ENCODE measurements at places on chromosomes 3 and 15.

DNA sequence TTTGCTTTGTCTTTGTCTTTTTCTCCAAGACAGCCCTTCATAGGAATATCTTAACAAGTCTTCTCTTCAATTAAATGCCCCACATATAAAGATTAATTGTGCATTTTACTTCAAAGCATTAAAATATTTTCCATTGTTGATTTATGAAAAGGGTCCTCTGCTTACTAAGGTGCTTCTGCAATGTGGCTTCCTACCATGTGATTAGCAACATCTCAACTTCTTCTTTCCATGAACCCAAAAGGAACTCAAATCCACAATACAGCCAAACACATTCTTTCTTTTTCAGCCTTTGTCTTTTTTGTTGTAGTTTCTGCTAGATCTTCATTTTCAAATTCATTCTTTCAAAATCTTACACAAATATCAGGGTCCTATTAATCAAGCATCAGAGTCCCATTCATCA lies 309.2 kb downstream of the NSUN3 start:
- no peak for DNase-seq

DNA sequence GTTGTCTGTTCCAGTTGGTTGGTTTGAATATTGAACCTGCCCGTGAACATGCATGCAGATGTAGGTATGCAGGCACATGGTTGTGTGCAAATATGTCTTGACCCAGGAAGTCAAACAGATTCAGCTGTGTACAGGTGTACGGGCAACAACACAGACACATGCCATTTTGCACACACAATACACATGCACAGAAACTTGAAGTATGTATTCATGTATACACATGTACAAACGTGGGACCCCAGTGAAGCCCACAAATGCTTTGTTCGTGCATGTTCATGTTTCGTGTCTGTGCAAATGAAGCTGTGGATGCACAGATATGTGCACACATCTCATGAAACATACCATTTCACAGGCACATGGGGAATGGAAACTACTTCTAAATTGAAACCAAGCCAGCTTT lies 30.7 kb downstream of the IDH3A start:
- DNase-seq: no peak

DNA sequence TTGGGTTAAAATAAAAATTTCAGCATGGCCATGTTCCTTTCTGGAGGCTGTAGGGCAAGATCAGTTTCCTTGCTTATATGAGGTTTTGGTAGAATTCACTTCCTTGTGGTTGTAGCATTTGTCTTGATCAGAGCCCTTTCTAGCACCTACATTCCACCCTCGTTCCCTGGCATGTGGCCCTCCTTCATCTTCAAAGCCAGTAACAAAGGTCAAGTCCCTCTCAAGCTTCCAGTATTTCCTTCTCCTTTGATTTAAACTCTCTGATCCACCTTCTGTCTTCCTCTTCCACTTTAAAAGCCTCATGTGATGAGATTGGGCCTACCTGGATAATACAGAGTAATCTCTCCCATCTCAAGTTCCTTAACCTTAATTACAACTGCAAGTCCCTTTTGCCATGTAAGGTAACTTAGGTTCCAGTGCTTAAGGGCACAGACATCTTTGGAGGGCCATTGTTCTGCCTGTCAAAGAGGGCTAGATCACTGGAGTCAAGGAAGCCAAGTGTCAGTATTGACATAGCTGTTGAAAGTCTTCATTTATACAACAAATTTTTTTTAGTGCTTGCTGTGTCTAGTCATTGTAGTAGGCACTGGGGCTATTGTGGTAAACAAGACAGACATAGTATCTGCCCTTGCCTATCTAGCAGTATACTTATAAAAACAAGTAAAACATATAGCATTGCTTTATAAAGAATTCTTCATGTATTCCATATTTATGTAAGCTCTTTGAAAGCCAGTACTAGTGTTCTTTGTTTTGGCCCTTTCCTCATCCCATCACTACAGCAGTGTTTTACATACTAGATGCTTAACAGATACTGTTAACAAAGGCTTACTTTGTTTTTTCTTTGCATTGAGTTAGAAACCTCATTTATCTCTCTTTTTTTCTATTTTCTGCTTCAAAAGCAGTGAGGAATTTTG lies 40.7 kb downstream of the GLCE start:
- no peak for DNase-seq

DNA sequence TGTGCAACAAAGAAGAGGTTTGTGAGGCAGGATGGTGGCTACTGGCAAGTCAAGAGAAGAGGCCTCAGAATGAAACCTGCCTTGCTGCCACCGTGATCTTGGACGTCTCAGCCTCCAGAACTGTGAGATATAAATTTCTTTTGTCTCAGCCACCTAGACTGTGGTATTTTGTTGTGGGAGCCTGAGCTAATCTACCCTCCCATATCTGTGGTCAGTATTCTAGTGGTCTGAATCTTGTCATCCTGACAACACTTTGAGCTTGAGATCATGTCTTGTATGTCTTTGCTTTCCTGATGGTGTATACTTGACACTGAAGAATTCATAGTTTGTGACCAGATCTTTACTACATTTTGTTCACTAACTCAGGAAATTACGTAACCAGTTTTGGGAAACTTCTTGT lies 240.6 kb upstream of the GOLIM4 start:
- no peak for DNase-seq

DNA sequence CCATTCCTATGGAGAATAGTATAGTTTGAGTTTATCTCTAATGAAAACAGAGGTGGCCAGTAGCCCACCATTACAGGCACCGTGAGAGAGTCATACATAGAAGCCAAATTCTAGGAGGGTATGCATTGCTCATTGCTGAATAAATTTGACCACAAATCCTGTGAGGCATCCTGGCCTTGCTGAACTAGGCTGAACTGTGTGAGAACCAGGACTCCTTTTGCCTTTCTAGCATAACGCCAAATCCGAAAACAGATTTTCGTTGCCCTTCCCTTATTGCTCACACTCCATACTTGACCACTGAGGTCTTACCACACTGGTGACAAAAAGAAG lies 50.4 kb downstream of the SLC2A2 start:
- no peak for DNase-seq

- no peak for DNase-seq
These were observed 264.3 kb upstream of the DNAJC19 start for GRCh38 chr3:181253796-181254195.

- DNase-seq: no peak
These were observed 117.7 kb upstream of the PLCL2 start for GRCh38 chr3:16767006-16767405.

GRCh38 chr3:87173776-87174175 lies 53.3 kb upstream of the CHMP2B start:
- DNase-seq: no peak

GRCh38 chr3:126932188-126932931 lies 50.6 kb upstream of the PLXNA1 start:
- no peak for DNase-seq

GRCh38 chr3:185145511-185145910 lies 7.3 kb downstream of the C3orf70 start:
- no peak for DNase-seq

GRCh38 chr3:190526787-190527762 lies 13.2 kb downstream of the IL1RAP start:
- no peak for DNase-seq

DNA sequence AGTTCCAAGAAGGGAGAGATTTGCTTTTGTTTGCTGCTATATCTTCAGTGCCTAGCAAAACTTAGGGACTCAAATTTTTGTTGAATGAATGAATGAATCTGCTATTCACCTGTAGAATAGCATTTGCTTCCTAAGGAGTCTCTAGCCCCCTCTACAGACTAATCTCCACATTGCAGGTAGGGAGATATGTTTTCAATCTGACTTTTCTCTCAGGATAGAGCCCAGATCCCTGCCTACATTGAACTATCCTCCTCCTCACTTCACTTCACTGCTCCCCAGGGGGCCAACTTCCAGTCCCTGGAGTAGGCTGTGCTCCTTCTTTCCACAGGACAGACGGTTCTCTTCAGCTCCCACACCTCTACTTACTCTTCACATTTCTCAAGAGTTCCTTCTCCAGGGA lies 81.9 kb upstream of the PTX3 start:
- no peak for DNase-seq

GRCh38 chr15:83947156-83947555 lies 288.4 kb upstream of the GOLGA6L4 start:
- DNase-seq: no peak

DNA sequence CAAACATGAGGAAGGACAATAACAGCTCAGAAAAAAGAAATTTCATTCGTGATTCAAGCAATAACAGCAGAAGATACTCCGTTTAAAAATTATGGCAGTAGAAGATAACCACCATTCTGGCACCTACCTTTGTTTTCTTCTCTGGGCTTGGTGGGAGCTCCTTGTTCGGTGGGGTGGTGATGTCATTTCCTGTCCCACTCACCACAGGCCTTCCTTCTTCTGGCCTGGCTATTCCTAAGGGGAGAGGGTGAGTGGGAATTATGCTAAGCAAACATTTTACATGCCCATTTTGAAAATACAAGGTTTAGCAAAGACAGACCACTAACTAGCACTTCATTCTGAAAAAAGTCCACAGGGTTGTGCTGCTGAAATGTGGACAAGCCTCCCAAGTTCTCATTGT lies 74.4 kb downstream of the DHX30 start:
- no peak for DNase-seq

GRCh38 chr3:60577601-60578000 lies 673.7 kb downstream of the FHIT start:
- no peak for DNase-seq

GRCh38 chr3:176946202-176946601 lies 251.1 kb downstream of the TBL1XR1 start:
- DNase-seq: no peak

- DNase-seq: no peak
These were observed 189.8 kb downstream of the MBNL1 start for GRCh38 chr3:152458376-152459117.

GRCh38 chr3:46664971-46665762 lies 28.3 kb downstream of the ALS2CL start:
- no peak for DNase-seq

GRCh38 chr3:101806491-101806890 lies 27.5 kb downstream of the NXPE3 start:
- DNase-seq: no peak

DNA sequence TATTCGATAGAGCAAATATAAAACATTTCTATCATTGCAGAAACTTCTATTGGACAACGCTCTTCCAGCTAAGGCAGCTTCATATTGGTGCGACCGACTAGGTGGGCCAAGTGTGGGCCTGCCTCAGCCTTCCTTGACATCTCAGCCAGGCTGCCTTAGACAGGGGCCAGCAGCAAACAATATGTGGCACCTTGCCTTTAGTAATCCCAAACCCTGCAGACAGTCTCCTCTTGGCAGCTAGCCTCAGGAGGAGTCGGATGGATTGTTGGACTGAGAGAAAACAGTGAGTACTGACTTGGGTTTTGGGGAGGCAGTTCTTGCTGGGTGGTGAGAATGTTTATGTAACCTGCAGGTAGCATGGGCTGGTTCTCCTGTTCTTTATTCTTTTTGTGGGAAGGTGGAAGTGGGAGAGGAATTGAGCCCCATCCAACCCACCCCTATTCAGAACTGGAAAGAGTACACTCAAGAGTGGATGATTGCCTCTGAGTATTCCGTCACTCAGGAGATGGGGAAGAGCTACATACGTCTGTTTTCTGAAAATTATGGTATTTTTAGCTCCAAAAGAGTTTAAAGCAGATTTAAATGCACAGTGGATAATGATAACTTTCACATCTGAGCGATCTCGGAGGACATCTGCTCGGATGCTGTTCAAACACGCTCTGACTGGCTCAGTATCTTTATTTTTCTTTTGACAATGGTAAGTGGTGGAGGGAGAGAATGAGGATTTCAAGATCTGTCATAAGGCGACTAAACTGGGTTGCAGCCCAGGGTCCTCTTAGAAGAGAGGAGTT lies 47.2 kb downstream of the GPD1L start:
- no peak for DNase-seq

DNA sequence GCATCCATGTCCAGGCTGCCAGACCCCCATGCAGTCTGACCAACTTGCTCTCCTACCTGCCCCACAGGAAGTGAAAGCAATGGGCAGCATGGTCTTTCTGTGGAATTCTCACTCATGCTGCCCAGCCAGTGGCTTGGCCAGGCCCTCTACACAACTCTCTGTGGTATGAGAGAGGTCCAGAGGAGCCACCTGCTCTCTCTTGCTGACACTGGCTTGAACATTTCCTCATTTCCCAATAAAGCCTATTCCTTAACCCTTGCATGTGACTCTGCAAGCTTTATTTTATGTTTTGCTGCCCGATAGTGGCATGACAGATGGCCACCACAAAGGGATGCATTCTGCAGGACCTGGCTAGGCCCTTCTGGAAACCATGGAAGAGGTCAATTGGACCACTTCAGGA lies 53.8 kb downstream of the CCR1 start:
- DNase-seq: no peak

- no peak for DNase-seq
These were observed 148.1 kb downstream of the WDR76 start for GRCh38 chr15:43974852-43975251.

GRCh38 chr3:133750259-133750656 lies 4.1 kb downstream of the TF start:
- peak; percentile 28 for DNase-seq

GRCh38 chr15:68432441-68433064 lies 590 bp upstream of the ITGA11 start:
- DNase-seq: no peak

- DNase-seq: no peak
These were observed 139.8 kb downstream of the WDR76 start for GRCh38 chr15:43966646-43967045.

- no peak for DNase-seq
These were observed 53.6 kb upstream of the DCLK3 start for GRCh38 chr3:36817806-36818533.

DNA sequence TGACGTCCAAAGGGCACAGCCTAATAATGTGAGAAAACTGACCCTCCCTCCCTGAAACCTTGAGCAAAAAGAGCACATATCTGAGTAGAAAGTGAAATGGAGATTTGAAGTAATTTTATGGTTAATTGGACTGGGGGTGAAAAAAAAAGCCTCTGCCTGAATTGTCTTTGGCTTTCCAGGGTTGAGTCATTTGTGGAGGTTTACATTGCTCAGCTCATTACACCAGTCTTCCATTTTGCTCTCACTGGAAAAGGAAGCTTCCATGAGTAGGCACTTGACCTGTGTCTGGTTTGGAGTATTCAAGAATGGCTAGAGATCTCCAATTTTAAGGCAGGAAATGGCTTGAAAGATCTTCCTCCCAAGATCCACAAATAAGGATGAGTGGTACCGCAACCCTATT lies 273.9 kb downstream of the PDCD6IP start:
- no peak for DNase-seq

DNA sequence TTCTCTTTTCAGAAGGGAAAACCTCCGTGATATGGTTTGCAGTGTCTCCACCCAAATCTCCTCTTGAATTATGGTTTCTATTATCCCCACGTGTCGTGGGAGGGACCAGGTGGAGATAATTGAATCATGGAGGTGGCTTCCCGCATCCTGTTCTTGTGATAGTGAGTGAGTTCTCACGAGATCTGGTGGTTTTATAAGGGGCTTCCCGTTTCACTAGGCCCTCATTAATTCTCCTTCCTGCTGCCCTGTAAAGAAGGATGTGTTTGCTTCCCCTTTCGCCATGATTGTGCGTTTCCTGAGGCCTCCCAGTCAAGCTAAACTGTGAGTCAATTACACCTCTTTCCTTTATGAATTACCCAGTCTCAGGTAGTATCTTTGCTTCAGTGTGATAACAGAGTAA lies 692.7 kb upstream of the GRM7 start:
- no peak for DNase-seq

GRCh38 chr3:72301779-72302178 lies 516.8 kb upstream of the PROK2 start:
- no peak for DNase-seq

- no peak for DNase-seq
These were observed 14.9 kb upstream of the PCSK6 start for GRCh38 chr15:101504373-101504772.

- no peak for DNase-seq
These were observed 19.2 kb downstream of the P3H2 start for GRCh38 chr3:190101320-190102011.

GRCh38 chr3:113275929-113276750 lies 64.8 kb downstream of the BOC start:
- DNase-seq: no peak
